ENCODE measurements at places on chromosomes 4 and X. TPM values are rescaled to one million over a fixed set of nuclear protein-coding genes. Genes with fewer than 3 reads are reported as not detected.

The ZNF711 gene
- total RNA-seq = 71.6 TPM

The PLP1 gene
- 123 TPM for total RNA-seq

The POU3F4 gene
- total RNA-seq = not detected

The C4orf36 gene
- 3.7 TPM for total RNA-seq

The PRRG1 gene
- 17.5 TPM for total RNA-seq

The FHDC1 gene
- 9.0 TPM for total RNA-seq

The TCEAL6 gene
- 3.2 TPM for total RNA-seq

The DACH2 gene
- 17.1 TPM for total RNA-seq

The GRIA2 gene
- 46.6 TPM for total RNA-seq

The PAGE1 gene
- total RNA-seq = not detected

The INPP4B gene
- 23.2 TPM for total RNA-seq

The TSPAN6 gene
- total RNA-seq = 55.5 TPM

Measured in camera-type eye (tissue), 1 donor.